ENCODE measurements at places on chromosomes 7 and 10.
A peak's percentile ranks its signal among the peaks of the same experiment; 100 is the strongest.

GRCh38 chr10:71429304-71429703 lies 32.6 kb downstream of the CDH23 start:
- no peak for DNase-seq

GRCh38 chr10:77240706-77241349 lies 396.8 kb downstream of the KCNMA1 start:
- DNase-seq = no peak

- DNase-seq = no peak
These were observed 42.0 kb downstream of the CDK6 start for GRCh38 chr7:92794391-92794790.

DNA sequence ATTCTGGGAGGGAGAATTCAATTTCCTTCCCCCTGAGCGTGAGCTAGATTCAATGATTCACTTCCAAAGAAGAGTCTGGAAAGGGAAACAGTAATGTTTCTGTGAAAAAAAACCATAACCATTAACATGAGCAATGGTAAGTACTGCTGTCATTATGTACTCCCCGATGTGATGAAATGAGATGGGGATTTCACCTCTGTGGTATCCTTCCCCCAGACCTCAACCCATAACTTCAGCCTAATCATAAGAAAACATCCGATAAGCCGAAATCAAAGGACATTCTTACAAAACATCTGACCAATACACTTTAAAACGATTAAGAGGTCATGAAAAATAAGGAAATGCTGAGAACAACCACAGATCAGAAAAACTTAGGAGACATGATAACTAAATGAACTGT lies 27.2 kb downstream of the EZH2 start:
- DNase-seq = peak; percentile 42

DNA sequence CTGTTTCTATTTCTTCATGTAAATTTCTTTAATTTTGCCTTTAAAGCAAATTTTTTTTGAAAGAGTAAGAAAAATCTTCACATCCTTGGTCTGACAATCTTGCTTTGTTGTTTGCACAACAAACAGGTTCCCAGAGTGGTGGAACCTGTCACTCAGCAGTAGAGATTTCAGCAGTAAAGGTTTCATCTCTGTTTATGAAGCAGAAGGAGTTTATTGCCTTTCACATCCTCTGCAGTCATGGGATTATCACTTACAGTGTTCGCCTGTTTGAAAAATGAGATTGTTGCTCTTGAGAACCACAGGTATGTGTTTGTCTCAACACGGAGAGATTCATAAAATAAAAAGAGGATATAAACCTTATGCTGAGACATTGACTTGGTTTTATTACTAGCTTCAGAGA lies 342.6 kb downstream of the IPMK start:
- no peak for DNase-seq

GRCh38 chr7:133904776-133905175 lies 222.4 kb upstream of the LRGUK start:
- DNase-seq = no peak

- peak; percentile 49 for DNase-seq
These were observed 6.3 kb upstream of the KCNMA1 start for GRCh38 chr10:77643795-77644468.

GRCh38 chr10:21495002-21495751 lies 30.3 kb downstream of the SKIDA1 start:
- peak; percentile 48 for DNase-seq

DNA sequence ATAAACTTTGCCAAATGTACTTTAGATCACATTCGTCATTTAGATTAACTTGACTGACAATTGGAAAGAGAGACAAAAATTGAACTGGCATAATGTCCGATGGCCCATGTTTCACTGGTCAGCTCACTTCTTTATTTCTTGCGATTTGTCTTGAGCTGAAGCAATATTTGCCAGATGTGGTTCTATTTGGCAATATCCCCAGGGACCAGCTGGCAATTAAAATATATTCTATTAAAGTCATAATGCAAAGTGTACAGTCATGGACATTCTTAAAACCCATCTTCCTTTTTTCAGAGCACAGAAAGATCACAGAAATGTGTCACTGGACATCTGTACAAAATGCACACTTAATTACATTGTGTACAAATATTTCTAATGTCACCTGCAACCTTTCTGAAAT lies 26.3 kb downstream of the NEBL start:
- no peak for DNase-seq

Measured in GM13976 (cell line).